ENCODE measurements at places on chromosomes 12 and 14.
A peak's percentile ranks its signal among the peaks of the same experiment; 100 is the strongest.

DNA sequence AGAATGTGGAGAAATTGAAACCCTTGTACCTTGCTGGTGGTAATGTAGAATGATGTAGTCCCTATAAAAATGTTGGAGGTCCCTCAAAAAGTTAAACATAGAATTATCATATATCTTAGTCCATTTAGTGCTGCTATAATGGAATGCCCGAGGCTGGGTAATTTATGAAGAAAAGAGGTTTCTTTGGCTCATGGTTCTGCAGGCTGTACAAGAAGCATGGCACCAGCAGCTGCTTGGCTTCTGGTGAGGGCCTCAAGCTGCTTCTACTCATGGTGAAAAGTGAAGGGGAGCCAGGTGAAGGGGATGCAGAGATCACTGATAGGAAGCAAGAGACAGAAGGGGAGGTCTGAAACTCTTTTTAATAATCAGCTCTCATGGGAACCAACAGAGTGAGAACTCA, 233.9 kb downstream of the ADGRD1 start:
- DNase-seq = no peak

GRCh38 chr12:57191410-57191809, 25.2 kb upstream of the NXPH4 start:
- DNase-seq = no peak

GRCh38 chr12:129826273-129826672, 77.6 kb downstream of the TMEM132D start:
- no peak for DNase-seq

- DNase-seq = no peak
Observed at GRCh38 chr12:109246221-109246620, 62.9 kb downstream of the FOXN4 start.

- DNase-seq = no peak
Observed at GRCh38 chr12:29695026-29695425, 88.7 kb downstream of the TMTC1 start.

- DNase-seq = no peak
Observed at GRCh38 chr12:90368081-90368480, 586.9 kb downstream of the CCER1 start.

- DNase-seq = no peak
Observed at GRCh38 chr12:39443929-39444209, 949 bp upstream of the KIF21A start.

DNA sequence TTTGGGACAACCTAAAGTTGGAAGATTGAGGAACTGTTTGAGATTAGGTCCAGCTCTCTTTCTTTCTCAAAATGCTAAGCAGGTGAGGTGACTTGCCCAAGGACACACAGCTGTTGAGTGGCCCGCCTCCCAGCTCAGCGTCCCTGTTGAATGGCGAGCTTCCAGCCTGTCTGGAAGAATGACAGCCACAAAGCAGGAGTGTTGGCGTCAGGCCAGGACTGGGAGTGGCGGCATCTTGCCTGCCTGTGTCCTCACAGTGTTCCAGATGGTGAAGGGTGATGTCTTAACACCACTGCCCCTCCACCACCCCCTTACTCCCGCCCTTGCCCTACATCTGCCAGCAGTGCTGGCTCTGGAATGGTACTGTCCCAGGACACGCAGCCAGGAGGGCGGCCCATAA, 4.4 kb upstream of the CEBPE start:
- DNase-seq = peak; percentile 66

DNA sequence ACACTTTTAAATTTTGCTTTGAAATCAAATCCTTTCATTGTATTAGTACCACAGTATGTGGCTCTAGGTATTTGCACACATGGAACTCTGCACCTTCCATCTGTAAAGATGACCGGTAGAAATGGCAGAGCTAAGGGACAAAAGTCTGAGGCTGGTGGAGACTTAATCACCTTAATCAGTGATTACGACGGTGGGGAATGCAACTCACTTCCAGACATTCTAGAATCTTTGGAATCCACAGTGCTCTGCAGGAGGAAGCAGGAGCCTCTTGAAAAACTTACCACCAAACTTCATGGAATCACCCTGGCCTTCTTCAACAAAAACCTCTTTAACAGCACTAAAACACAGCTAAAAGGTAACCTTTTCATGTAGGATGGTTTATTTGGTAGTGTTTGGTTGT, 3.9 kb upstream of the DACT1 start:
- DNase-seq = no peak

GRCh38 chr14:62662811-62663455, 382.3 kb downstream of the KCNH5 start:
- no peak for DNase-seq

- DNase-seq = no peak
Observed at GRCh38 chr12:5148880-5149279, 105.2 kb downstream of the KCNA5 start.

GRCh38 chr14:91573894-91574837, 64.1 kb upstream of the PPP4R3A start:
- peak; percentile 16 for DNase-seq

- no peak for DNase-seq
Observed at GRCh38 chr12:45010059-45010458, 40.8 kb downstream of the DBX2 start.

DNA sequence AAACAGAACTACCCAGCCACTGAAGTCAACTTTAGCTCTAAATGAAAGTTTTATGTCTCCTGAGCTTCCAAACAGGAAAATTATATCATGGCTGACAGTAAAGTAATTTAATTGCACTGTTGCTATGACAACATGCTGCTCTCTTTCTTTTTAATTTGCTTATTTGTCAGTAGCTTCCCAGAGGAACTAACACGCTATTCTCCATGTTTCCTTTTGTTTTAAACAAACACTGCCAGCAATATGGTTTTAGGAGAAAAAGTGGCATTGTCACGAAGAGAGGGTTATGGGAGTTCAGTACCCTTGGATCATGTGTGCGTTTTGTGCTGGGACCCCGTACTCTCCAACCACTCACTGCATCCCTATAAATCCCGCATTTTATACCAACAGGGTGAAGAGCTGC, 1.9 kb downstream of the FOXN3 start:
- DNase-seq = no peak

DNA sequence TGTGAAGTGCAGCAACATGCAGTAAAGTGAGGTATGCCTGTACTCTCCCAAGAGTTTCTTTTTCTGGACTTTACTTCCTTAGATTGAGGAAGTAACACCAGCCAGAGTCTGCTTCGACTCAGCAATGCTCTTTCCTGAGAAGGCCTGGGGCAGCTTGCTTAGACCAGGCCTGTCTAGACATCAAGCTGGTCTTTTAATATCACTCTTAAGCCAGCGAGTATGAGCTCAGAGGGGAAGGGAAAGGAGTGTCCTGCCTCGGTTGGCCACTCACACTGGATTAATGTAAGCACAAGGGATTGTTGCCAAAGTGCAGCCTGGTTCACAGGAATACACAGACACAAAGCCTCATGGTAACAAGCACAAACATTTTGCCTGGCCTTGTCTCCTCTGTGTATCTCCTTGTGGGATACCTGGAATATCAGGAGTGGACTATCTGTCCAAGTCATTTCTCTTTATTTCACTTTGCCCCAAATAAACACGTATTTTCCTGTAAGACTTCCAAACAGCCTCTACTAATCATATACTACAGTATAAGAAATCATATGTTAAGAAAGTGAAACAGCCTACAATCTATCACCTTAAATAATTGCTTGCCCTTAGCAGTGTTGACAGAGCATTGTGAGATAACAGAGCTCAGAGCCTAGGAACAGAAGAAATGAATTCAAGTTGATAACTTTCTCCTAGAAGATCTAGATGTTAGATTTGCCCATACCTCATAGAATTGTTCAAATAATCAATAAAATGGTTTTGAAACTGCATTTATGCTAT, 121.2 kb upstream of the DAAM1 start:
- no peak for DNase-seq

GRCh38 chr12:47077206-47078085, 2.0 kb upstream of the PCED1B start:
- no peak for DNase-seq

DNA sequence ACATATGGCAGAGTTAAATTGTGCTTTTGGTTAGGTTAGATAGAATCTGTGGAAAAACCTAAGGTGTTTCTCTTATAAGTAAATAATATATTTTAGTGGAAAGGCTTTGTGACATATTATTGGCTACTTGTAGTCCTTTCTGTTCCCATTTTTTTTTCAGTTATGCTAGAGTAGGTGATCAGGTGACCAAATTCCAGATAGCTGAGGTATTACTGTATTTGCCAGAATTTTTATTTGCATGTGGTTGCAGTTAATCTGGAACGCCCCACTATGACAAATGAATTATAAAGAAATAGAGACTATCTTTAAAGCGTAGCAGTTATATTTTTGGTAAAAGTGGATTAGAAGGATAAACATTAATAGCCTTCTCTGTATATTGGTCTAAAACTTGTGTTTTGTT, 52.0 kb downstream of the ARHGAP5 start:
- no peak for DNase-seq

- DNase-seq = no peak
Observed at GRCh38 chr12:103105971-103106597, 148.6 kb downstream of the ASCL1 start.

DNA sequence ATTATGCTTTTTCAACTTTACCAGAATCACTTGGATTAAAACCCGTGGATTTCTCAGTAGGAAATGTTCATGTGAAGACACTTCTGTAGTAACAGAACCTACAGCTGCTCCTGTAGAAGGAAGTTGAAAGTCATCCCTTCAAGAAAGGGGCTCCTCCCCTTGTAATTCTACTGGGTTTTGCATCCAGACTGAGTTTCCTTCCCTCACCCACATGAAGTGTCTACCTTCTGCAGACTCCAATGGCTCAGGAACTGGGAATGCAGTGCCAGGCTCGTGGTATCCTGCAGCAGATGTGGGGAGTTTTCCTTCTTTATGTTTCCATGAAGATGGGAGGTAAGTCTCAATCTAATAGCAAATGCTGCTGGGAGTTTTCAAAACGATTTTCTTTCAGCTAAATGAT, 7.9 kb upstream of the OR10G2 start:
- DNase-seq = no peak

- DNase-seq = peak; percentile 70
Observed at GRCh38 chr14:24806061-24806678, 172.2 kb upstream of the GZMB start.

- no peak for DNase-seq
Observed at GRCh38 chr12:131082290-131083194, 128.8 kb downstream of the ADGRD1 start.

DNA sequence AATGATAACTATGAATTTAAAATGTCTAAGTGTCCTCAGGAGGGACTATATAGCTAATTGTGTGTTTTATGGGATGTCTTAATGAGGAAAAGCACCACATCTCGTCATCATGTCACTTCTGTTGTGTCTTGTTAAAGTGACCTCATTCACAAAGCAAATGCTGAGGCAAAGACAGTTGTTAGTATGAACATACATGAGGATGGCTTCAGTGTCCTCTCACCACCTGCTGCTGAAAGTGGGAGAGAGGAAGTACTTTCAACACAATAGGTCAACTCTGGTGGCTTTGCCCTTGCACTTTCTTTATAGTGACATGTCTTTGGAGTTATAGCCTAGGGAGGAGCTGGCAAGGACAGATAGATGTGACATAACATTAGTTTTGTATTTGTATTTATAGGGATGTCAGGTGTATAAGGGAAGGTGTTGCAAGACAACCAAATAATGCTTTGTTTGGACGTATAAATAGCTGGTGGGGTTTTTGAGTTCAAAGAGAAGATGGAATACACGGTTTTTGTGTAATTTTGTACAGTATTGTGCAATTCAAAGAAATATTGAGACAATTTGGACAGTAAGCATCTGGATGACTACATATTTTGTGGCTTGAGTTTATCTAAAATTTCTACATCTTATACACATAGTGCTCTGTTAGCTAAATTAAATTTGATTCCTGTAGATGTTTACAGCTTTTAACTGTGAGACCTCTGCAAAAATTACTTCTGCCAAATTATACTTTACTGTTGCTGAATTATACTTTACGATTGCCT, 131.7 kb upstream of the ATP2B1 start:
- no peak for DNase-seq

- peak; percentile 63 for DNase-seq
Observed at GRCh38 chr12:81143057-81143456, 65.2 kb downstream of the ACSS3 start.

DNA sequence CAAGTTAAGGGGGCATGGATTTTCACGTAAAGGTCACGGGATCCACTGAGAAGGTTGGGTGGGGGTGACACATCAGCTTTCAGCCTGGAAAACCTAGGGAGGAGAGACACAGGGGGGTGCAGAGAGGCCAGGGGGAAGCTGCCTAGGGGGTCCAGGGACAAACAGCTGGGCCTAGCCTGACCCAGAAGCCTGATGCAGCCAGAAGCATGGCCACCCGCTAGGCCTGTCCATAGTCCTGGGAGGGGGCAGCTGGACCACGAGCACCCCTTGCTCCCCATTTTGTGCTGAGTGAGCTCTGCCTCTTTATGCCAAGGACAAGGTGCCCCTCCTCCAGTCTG, 322.7 kb upstream of the RTL1 start:
- no peak for DNase-seq

GRCh38 chr14:95364481-95365209, 44.9 kb upstream of the CLMN start:
- DNase-seq = no peak

DNA sequence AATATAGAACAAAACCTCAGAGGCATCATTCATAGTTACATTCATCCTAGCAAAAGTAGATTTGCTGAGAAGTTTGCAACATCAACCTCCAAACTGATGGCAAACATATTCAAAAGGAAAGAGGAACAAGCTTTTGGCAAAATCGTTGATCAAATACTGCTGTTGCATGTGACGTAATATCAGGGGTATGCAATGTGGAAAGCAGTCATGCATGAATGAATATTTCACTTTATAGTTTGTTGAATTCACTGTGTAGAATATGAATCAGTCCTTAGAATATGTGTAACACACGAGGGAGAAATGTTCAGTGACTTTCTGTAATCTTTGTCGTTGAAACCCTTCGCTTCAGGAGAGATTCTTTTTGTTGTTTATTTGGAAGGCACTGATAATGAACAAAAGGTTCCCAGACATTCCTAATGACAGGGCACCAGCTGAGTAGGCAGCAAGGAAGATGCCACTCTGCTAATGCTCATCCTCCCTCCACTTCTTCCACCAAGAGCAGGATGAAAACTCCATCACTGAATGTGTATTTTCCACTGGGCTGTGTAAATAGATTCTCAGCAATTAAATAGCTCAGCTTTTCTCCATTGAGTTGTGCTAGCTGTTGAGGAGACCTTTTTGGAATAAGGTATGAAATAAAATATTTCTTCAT, 126.1 kb downstream of the PELI2 start:
- DNase-seq = no peak

DNA sequence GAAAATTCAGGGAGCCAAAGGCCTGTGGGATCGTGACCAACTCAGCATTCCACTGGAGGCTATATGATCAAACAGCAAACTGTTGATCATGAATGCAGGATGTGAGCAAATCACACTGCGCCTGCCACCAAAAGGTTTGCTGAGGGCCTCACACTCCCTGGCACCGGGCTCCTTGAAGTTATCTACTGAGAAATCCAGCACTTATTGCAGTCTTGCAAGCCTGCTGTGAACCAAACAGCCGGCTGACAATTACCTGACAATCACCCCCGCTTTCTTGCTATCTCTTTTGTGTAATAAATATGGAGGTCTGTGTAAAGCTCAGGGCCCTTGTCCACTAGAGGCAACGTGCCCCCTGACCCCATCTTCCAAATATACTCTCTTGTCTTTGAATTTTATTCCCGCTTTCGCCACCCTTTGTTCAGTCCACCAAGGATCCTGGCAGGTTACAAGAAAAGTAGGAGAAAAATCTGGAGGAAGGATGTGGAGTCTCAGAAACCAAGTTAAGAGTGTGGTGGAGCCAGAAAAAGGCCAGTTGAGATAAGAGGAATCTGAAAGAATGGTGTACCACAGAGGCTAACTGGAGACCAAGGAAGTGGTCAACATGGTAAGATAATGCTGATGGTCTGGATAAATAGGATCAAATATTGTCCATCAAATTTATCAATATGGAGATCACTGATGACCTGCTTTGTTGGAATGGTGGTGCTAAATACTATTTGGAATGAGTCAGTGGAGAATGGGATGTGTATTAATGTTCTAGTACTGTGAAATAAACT, 229.2 kb downstream of the ALX1 start:
- DNase-seq = no peak

All from pancreas (tissue), 10 donors.